NCI-H1092 treated with DMSO at 0.1 percent for 48 hours (cell line): ENCODE measurements at places on chromosomes 12 and 14.

GRCh38 chr14:95663226-95663797 lies 22.9 kb upstream of the TCL1B start:
- DNase-seq = no peak

GRCh38 chr12:65902500-65902899 lies 78.2 kb downstream of the HMGA2 start:
- no peak for DNase-seq

DNA sequence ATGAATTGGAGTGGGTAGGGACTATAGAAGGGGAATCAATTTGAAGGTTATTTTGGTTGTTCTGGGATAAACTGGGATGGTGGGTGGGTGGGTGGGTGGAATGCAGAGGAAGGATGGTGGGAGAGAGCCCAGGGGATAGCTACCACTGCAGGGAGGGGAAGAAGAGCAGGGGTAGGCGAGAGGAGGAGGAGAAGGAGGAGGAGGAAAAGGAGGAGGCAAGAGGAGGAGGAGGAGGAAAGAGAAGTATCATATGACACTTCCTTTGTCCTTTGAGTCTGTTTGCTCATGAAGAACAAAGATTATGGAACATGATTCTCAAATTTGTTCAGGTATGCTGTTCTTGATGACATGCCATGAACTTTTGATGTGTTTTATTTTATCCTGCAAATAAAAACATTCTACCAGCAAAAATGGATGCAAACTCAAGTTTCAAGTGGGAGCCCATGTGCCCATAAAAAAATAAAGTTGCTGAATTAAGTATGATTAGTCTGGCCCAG lies 4.1 kb upstream of the BEST3 start:
- DNase-seq = no peak

- DNase-seq = peak; percentile 44
These were observed 40.5 kb downstream of the KCNA5 start for GRCh38 chr12:5083955-5084849.

GRCh38 chr12:48615681-48616080 lies 45.8 kb upstream of the LALBA start:
- no peak for DNase-seq

DNA sequence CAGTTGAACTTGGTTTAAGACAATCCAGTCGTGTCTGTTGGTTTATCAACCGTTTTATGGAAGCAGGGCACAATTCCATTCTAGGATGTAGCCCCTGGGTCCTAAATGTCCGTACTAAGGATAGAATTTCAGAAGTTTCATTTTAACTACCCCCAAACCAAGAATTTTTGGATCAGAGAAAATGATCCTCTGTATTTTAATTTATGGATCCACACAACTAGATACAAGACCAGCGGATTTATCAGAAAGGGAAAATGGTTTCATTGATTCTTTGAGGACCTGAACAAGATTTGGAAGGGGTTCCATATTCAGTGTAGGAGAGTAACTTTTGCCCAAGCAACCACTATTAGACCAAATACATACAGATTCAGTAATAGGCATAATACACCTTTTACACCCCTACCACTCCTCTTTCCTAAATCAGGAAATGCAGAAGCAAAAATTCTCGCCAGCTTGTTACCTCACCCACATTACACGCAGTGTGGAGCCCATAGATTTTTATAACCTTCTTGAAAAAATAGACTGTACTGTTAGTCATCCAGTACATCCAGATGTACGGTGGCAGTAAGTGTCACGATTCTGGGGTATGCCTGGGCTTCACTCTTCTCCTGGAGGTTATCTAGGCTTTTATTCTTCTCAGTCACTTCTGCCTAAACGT lies 1.4 kb upstream of the FBXL14 start:
- no peak for DNase-seq

DNA sequence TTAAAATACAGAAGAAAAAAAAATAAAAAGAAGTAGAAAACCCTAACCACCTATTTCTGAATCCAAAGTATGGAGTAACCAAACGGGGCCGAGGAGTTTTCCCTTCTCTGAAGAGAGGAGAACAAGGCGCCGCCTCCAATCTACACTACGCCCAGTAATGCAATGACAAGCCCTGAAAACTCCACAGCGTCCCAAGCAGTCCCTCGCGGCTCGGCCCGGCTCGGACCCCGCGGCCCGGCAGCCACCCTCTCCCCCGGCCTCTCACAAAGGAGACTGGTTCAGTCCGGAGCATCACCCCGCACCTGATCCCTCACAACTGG lies 371 bp downstream of the CHD8 start:
- DNase-seq = no peak

DNA sequence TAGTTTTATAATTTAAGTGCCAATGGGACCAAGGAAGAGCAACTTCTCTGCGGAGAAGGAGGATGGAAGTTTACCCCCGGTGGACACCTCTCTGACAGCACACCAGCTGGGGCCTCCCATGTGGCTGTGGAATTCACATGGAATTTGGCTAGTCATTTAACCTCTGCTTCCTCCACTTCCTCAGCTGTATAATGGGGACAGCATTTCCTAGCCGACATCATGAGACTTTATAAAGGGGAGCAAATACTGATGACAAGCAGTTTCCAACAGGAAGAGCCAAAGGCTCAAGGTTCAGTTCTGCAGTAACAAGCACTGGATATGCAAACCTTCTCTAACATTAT lies 7.5 kb downstream of the DUSP6 start:
- DNase-seq = no peak

GRCh38 chr14:62921466-62921865 lies 123.8 kb downstream of the KCNH5 start:
- no peak for DNase-seq

- DNase-seq = no peak
These were observed 284.0 kb downstream of the PRKD1 start for GRCh38 chr14:29643433-29644211.

DNA sequence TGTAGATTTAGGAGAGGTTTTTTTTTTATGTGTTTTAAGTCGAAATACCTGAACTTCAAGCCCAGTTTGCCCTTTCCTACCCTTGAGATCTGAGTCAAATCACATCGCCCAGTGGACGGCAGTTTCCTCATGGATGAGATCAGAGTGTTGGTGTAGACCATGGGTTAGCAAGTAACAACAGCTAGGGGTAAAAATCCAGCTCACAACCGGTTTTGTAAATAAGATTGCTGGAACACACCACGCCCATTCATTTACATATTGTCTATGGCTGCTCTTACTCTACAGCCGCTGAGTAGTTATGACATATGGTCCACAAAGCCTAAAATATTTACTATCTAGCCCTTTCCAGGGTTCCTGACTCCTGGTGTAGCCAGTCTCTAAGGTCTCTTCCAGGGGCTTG lies 158.5 kb upstream of the PLEKHG7 start:
- no peak for DNase-seq

GRCh38 chr12:47111392-47111778 lies 31.6 kb upstream of the AMIGO2 start:
- no peak for DNase-seq

DNA sequence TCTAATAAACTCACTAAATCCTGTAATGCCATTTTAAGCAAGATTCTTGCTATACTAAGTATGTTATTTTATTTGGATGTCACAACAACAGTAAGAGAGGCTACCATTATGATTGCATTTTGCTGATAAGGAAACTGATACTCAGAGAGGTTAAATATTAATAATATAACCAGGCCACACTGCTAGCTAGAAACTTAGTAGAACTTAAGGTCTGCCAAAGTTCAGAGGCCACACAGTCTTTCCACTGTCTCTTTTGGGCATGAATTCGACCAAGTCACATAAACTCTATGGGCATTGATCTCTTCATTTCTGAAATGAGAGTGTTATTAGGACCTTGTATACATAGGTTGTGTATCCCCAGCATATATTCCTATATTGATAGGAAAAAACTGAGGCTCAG lies 147.9 kb downstream of the SYNE2 start:
- no peak for DNase-seq

GRCh38 chr14:101315802-101316296 lies 245.4 kb upstream of the DIO3 start:
- no peak for DNase-seq

DNA sequence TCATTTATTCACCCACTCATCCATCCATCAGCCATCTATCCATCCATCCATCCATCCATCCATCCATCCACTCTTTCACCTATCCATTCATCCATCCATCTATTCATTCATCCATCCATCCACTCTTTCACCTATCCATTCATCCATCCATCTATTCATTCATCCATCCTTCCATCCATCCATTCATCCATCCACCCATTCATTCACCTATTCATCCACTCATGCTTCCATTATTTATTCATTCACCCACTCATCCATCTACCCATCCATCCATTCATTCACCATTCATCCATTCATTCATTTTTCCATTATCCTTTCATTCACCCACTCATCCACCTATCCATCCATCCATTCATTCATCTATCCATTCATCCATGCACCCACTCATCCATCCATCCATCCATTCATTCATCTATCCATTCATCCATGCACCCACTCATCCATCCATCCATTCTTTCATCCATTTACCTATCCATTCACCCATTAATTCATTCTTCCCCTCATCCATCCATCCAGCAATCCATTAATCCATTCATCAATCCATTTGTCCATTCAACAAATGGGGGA lies 360.9 kb downstream of the ADGRD1 start:
- no peak for DNase-seq

- DNase-seq = peak; percentile 31
These were observed 767 bp upstream of the TCP11L2 start for GRCh38 chr12:106301611-106302321.

DNA sequence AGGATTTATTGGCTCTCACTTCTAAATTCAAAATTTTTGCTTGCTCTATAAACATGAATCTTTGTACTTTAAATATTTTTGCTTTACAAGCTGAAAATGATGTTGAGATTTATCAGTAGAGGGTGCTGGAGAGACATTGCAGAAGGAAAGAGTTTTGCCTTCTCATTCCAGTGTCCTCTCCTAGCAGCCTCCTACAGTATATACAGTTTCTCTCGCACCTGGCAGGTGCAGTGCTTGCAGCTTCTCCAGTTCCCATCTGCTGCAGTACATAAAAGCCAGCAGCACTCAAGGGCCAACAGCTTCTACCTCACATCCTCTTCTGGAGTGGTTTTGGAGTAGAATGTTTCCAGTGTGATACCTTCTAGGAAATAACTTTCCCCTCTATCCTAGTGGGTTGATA lies 601.8 kb upstream of the ATXN7L3B start:
- DNase-seq = no peak

GRCh38 chr14:54786838-54787237 lies 115.8 kb downstream of the GCH1 start:
- no peak for DNase-seq

- DNase-seq = no peak
These were observed 19.9 kb upstream of the KRT83 start for GRCh38 chr12:52341066-52341580.

- no peak for DNase-seq
These were observed 180.3 kb upstream of the LRIG3 start for GRCh38 chr12:59100585-59100984.

- no peak for DNase-seq
These were observed 58.8 kb downstream of the PPP2R5C start for GRCh38 chr14:101820283-101820798.

DNA sequence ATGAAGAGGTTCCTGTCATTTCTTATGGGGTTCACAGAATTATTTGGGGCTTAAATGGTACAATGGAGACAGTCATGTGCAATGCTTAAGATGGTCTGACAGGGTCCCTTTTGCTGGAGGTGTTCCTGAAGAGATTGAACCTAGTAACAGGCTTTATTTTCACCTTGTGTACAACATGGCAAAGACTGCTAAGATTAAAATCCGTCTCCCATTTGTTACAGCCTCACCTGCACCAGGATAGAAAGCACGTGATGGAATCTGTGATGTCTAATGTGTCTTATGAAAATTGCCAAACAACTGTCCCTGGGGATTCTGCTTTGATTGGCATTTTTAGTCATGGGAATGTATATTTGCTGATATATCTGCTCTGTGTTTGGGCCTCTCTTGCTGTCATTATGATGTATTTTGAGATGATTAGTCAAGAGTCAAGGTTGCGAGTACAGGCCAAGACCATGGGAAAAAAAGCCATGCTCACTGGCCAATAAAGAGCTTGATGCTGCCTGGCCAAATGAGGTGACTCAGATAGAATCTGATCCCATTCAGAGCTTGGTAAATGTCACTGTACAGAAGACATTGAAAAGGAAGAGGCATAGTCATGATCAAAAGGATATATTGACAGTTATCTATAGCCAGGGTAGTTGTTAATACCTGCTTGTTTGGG lies 96.1 kb downstream of the FLRT2 start:
- DNase-seq = no peak

DNA sequence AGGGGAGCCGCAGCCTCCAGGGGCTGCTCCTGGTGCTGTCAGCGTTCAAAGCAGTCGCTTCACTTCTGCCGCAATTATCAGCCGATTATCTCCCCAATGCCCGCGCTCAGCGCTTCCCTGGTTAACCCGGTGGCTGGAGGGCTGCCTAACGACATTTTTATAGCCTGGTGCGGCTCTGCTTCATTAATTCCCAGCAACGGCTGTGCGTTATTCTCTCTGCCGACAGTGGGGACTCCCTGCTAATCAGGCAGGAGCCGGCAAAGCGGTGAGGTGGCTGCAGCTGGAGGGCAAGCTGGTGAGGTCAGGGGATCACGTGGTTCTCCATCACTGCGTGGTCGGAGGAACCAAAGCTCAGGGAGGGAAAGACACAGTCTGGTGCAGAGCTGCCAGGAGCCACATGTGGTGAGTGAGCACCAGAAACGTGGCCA lies 62.9 kb downstream of the GLRX5 start:
- DNase-seq = peak; percentile 90

DNA sequence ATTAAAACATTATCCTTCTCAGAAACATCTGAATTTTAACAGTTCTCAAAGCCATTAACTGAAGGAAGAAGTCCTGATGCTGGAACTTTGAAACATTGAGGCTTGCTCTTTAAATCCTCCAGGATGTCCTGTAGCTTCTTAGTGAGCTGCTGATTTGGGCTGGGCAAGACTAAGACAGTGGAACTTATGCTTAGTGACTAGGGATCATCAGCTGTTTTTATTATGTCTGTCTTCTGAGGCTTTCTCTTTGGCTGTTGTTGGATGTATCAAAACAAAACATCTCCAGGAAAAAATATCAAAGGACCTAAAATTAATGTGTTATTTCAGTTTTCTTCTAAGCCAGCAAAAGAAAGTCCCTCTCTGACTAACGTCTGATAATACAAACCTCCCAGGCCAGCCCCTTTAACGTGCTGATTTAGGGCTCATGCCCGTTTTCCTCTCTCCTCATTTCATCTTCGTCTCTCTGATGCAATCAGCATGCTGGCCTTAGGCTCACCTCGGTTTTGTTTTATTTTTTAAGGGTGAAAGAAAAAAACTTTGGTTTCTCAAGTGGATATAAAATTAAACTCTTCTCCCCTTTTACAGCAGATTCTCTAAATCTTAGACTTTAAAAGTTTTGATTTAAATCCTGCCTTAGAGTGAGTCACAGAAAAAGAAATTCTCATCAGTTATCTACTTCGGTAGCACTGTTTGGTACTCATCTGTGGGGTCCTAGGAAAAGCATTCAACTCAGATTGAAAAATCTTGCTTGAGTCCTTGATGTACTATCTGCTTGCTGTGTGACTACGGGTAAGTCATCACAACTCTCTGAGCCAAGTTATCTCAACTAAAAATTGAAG lies 106.2 kb upstream of the CCDC91 start:
- DNase-seq = no peak

DNA sequence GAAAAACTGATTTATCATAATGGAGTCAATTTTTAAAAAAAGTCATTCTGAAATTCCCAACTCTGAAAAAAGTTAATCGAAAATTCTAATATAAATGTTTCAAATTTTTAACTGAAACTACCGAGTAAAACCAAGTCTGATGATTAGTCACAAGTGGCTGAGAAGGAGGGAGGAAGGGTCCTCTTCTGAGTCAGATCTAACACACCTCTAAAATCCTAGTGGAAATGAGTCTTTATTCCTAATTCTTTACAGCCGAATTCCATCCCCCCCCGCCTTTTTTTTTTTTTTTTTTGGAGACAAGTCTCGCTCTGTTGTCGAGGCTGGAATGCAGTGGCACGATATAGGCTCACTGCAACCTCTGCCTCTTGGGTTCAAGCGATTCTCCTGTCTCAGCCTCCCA lies 37.9 kb downstream of the RAD9B start:
- DNase-seq = no peak
